WTC11 (cell line): ENCODE measurements at places on chromosomes 5 and 9. TPM values are rescaled to one million over a fixed set of nuclear protein-coding genes. Genes with fewer than 3 reads are reported as not detected.
A peak's percentile ranks its signal among the peaks of the same experiment; 100 is the strongest.

GRCh38 chr5:35745660-35746059 lies 111.0 kb upstream of the IL7R start:
- DNase-seq: no peak

DNA sequence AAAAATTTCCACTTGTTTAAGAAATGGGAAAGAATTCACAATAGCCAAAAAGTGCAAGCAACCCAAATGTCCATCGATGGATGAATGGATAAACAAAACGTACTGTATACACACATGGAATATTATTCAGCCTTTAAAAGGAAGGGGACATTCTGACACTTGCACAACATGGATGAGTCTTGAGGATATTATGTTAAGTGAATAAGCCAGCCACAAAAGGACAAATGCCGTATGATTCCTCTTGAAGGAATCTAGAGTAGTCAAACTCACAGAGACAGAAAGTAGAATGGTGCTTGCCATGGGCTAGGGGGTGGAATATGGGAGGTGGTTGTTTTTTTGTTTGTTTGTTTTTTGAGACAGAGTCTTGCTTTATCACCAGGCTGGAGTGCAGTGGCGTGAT lies 3.8 kb upstream of the ATP6V0E1 start:
- DNase-seq: no peak

GRCh38 chr5:168883991-168884390 lies 304.8 kb upstream of the PANK3 start:
- DNase-seq: no peak

GRCh38 chr5:38808666-38809343 lies 37.0 kb upstream of the OSMR start:
- DNase-seq: no peak

GRCh38 chr5:160824301-160825001 lies 27.6 kb downstream of the ATP10B start:
- no peak for DNase-seq

DNA sequence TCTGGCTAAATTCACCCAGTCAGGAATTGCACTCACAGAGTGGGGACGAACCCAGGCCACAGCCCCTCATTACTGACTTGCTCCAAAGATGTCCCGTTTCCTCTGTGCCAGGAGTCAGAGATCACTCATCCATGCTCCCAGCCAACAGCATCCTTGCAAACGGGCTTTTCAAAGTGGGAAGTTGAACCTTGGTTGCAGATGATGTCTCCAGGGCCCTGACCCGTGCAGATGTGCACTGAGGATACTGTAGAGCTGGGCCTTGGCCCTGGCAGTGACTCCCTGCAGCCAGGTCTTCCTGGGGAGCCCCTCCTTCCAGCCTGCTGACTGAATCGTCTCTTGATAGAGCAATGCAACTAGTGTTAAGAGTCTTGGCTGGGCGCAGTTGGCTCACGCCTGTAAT lies 22.3 kb downstream of the TCF7 start:
- no peak for DNase-seq

DNA sequence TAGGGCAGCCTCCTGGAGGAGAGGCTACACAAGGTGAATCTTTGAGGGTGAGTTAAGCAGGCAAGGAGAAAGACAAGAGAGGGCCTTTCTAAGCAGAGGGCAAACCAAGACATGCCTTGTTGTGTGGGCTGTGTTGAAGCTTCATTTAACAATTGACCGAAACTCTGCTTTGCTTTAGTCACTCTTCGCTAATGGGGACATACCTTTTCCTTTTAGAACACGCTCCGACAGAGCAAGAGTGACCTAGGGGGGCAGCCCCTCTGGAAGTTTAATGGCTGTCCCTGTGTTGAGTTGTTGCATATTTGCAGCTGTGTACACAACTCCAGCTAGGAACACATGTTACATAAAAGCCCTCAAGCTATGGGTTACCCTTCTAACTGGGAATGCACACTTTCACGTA lies 218.1 kb upstream of the WWC1 start:
- no peak for DNase-seq

DNA sequence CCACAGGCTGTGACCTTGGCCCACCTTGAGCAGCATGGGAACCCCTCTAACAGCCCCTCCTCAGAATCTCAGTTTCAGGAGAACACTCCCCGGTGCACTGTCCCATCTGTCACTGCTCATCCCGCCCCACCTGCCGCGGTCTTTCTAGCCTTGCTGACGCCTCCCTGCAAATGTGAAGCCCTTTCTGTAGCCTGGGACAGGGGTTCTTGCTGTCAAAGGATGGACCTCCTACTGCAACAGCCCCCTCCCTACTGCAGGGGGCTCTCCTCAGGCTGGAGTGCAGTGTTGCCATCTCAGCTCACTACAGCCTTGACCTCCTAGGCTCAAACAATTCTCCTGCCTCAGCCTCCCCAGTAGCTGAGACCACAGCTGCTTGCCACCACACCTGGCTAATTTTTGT lies 20.0 kb downstream of the OR2V1 start:
- DNase-seq: no peak

- peak; percentile 88 for DNase-seq
These were observed 27.9 kb upstream of the BASP1 start for GRCh38 chr5:17189381-17190036.

DNA sequence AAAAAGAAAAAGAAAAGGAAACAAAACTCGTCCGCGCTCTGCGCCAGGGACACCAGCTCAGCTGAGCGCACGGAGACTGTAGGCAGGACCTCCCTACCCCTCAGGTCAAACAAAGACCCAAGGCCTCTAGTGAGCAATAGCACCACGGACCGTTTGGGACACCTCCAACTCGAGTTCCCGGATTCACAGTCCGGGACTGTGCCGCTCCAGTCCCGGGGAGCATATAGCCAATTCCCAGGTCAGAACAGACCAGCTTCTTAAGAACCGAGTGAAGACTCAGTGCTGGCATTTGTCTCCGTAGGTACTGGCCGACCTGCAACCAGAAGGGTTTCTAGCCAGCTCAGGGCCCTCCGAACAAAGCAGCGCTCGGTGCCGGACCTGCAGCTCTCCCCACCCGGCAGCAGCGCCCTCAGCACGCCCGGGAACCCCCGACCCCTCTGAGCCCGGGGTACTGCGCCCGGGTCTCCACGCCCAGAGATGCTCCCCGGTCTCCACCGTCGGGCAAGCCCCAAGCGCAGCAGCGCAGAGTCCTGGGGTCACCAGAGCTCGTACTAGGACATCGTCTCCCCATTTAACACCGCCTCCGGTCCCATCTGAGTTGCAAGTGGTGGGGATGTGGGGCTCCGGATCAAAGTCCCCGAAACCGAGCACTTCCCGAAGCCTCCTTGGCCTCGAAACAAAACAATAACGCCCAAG lies 591 bp downstream of the ABCA1 start:
- peak; percentile 53 for DNase-seq

DNA sequence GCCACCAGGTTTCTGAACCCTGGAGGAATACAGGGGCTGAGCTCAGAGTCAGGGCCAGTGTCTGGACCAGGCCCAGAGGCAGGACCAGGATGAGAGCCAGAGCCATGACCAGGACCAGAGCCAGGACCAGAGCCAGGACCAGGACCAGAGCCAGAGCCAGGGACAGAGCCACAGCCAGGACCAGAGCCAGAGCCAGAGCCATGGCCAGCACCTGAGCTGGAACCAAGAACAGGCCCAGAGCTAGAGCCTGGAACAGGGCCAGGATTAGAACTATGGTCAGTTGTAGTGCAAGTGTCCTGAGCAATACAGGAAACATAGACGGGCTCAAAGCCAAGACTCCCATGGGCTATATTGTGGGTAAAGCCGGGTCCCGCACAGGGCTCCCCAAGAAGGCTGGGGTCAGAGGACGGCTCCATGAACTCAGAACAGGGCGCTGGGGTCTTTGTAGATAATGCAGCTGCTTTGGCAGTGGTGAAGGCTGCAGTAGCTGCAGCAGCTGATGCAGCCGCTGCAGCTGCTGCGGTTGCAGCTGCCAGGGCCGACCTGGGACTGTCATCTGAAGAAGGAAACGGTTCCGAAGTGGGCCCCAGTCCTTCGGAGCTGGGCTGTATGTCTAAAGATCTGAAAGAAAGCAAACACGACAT lies 559 bp downstream of the SPAG8 start:
- no peak for DNase-seq

DNA sequence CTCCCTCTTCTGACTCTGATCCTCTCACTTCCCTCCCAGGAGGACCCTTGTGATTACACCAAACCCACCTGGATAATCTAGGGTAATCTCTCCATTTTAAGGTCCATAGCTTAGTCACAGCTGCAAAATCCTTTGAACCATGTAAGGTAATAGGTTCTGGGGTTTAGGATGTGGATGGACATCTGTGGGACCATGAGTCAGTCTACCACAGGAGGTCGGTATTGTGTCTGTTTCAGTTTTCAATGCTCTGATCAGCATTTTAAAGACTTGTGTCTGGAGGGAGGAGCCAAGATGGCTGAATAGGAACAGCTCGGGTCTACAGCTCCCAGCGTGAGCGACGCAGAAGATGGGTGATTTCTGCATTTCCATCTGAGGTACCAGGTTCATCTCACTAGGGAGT lies 112.6 kb downstream of the CAVIN4 start:
- no peak for DNase-seq

DNA sequence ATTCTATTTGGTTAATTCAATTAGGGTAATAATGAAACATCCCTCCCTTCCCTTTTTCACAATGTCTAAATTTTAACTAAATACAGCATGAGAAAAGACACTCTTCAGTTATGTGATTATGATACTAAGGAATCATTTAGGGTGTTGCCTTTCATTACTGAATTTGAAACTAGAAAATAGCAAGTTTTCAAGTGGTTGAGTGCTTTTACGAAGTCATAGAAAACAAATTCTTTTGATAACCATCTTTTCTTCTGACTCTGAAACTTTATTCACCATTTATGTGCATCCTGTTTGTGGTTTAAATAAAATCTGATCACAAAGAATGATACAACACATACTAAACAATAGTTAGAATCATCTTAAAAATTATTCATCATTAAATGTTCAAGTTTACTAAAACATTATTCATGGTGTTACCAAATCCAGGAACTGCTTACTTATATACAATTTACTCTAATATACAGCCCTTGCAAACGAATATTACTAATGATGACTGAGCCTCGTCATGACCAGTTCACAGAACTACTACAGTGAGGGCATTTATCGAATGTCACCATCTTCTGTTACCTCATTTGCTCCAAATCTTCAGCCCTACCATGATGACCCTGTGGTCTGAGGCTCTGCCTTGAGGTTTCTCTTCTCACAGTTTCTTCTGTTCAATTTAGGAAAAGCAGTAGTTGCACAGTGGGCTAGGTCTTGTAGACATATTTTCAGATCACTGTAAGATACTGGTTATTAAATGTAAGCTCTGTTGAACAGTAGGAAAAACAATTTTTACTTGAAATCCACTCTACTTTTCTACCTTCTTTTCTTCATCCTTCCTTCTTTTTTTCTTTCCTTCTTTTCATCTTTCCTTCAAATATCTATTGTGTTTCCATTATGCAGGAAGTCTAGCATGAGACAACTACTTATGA lies 18.3 kb upstream of the IL9 start:
- no peak for DNase-seq

DNA sequence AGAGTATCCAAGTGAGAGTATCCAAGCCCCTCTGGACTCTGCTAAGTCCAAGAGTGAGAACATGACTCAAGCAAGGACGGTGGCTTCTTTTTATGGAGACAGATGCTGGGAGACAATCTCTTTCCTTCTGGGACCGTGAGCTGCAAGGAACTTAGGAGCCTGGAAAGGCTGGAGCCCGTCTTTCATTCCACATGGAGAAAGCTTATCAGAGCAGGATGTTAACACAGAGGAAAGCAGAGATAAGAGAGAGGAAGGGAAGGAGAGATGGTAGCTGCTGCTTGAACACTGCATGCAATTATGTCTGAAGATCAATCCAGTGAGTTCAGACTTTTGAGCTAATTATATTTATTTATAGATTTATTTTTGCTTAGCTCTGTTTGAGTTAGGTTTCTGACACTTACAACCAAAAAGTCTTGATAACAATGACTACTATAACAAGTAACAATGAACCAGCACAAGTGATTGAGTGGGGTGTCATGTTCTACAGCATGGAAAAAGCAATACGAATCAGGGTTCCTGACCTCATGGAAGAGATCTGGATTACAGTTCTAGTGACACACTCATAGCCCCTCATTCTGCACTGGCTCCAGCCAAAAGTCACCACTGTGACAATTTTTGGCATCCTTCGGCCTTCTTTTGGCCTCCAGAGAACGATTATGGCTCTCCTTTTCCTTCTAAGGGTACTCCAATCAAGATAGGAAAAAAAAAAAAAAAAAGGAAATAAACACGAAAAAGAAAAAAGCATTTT lies 71.5 kb downstream of the PRLR start:
- DNase-seq: no peak

DNA sequence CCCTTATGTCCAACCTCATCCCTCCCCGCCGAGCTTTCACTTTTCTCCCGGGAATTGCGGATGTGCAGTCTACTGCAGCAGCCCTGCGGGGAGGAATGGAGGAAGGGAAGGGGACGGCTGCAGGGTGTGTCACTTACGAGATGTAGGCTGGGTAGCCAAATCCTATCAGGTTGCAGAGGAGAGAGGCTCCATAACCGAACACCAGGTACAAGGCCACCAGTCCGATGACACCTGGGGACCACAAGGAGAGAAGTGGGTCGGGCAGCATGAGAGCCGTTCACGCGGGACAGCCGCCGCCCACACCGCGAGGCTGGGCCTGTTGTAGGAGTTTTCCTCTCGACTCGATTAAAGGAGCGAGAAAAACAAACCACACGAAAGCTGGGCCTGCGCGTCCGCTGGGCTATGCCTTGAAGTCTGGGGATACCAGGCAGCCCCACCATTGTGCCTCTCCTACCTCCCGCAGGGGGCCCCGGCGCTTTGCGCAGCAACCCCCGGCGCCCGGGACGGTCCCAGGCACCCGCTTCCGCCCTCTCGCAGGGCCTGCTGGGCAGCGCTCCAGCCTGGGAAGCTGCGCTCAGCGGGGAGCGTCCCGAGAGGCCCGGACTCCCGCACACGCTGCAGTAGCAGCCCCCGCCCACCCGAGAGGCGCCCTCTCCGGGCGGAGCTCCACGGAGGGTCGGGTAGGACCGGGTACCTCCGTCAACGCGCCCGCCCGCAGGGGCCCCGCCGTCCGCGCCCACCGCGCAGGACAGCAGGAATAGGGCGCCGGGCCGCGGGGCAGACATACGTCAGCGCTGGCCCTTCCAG lies 798 bp downstream of the REEP5 start:
- DNase-seq: peak; percentile 66

- DNase-seq: no peak
These were observed 99.1 kb downstream of the ENC1 start for GRCh38 chr5:74541381-74541781.

DNA sequence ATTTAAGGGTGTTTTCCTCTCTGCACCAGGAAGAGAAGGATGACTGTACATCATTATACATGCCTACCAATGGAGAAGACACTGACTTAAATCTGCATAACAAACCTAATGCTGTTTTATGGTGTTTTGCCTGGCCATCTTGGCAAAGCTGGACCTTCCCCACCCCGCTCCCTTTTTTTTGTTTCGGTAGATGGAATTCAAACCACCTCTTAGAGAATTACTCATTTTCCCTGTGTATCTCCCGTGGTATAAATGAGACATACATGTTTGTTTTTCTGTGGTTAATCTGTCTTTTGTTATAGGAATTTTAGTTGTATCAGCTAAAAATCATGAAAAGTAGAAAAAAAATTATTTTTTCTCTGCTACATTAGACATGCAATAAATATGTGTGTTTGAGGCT lies 28.8 kb downstream of the IL12B start:
- no peak for DNase-seq

Gene HTR1A
- 0.46 to 0.66 TPM (median 0.52 TPM) in 3 replicates for total RNA-seq

Gene ARHGEF28
- 0.57 to 0.96 TPM (median 0.71 TPM) in 3 replicates for total RNA-seq

Gene PCDHGA9
- total RNA-seq: 1.9 to 2.9 TPM (median 2.3 TPM) in 3 replicates

Gene STPG3
- total RNA-seq: 0.21 to 0.26 TPM in 2 of 3 replicates, not detected in the other

Gene PTPA
- 181 to 186 TPM (median 186 TPM) in 3 replicates for total RNA-seq

Gene C5orf52
- not detected in 3 replicates for total RNA-seq

Gene SPINK13
- 0.17 TPM in 1 of 3 replicates, not detected in the others for total RNA-seq

Gene SAXO1
- 0.02 to 0.09 TPM (median 0.09 TPM) in 3 replicates for total RNA-seq

Gene ADAMTS13
- 12.0 to 16.4 TPM (median 15.9 TPM) in 3 replicates for total RNA-seq

Gene ZBED3
- total RNA-seq: 3.6 to 7.0 TPM (median 5.7 TPM) in 3 replicates

Gene MACIR
- total RNA-seq: 12.4 to 13.8 TPM (median 13.1 TPM) in 3 replicates

Gene MRRF
- 36.1 to 42.3 TPM (median 38.8 TPM) in 3 replicates for total RNA-seq

Gene PAEP
- not detected in 3 replicates for total RNA-seq
